ENCODE measurements at places on chromosomes 2 and 18.

DNA sequence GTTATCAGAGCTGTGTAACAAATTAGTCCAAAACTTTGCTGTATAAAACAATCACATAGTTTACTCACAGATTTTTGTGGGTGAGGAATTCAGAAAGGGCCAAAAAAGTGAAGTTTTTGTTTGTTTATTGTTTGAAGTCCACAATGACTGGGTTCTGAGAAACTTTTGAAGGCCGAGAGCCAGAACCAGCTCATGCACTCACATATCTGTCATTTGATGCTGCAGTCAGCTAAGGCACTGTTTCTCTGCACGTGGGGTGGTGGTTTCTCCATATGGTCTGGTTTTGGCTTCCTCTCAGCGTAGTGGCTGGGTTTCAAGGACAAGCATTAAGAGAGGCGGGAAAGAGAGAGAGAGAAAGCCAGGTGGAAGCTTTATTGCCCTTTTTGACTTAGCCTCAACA is 131.8 kb downstream of the TWIST2 start:
- no peak for DNase-seq

DNA sequence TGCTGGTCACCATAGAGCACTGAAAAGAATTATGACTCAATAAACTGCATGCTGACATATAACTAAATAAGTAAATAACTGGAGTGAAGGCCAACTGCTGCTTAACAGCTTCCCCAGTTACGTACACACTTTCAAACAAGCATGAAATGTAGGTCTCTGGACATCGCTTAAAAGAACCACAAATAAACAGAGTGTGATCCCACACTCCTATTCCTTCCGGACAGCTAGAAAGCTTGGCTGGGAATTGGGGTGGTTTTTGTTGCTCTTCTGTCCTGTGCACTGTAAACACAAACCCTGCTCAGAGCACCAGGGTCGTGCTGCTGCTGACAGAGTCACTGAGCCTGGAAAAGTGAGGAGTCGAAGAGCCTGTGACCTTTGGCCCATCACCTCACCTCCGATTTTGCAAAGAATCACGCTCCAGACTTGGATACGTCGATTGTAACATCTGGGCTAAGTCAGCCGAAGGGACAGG is 162.7 kb upstream of the NT5C1B start:
- DNase-seq: no peak

DNA sequence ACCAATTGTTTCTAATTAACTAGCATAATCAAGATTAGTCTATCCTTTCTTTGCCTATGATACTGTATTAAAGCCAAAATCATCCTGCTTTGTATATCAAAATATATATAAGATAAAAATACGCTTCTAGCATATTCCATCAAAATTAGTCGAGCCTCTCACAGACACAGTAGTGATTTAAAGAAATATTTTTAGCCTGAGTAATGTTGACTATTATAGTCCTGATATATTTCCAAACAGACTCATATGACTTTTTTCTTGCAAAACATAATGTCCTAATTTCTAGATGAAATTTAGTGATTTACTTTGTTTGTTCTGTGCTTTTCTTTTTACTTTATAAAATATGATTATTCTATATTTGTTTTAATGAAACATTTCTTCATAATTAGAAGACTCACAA is 30.9 kb downstream of the FAP start:
- DNase-seq: no peak

DNA sequence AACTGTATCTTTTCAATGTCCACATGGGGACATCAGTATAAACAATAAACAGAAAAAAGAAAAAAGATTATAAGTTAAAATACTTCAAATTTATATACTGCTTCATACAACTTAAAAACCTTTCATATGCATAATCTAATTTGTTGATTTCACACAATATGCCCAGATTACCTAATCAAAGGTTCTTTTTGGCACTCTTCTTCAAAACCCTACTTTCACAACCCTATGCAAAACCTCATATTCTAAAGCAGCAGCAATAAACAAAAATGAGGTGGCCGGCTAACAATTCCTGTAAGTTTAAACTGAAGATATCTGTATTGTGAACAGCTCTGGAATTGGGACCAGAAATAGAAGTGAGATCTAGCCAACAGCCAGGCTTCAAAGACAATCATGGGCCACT is 28.6 kb downstream of the STK17B start:
- no peak for DNase-seq

GRCh38 chr2:55111570-55112228 is 61.4 kb upstream of the RTN4 start:
- DNase-seq: no peak

DNA sequence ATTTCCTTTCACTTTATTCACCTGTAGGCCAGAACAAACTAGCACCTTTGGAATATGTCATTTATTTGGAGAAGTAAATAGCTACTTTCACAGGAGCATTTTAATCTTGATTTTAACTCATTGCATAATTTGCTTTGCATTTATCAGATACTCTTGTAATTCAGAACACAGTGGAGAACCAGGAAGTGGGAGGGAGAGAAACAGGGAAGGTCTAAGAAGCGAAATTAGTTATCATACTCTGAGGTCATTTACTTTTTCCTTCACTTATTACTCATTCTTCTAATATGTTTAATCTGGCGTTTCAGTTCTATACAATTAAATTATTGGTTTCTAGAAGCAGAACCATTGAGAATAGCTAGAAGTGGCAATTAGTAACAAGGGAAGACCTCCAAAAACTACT is 20.7 kb downstream of the RBM44 start:
- no peak for DNase-seq

DNA sequence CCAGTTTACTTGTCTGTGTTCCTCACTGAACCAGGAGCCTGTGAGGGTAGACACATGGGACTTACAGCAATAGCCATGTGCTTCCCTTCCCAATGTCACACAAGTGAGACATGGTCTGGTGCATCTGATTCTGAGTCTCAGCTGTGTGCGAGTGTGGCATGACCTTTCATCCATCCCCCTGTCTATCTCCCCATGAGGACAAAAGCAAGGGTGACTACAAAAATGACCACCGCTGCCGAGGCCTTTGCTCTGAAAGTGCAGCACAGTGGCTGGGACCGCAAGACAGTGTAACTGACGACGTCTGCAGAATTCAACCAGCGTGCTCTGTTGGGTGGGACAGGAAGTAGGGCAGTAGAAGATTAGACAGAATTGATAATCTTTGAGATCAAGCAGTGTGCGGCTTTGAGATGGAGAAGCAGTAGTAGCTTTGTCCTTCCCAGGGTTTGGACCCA is 50.5 kb downstream of the RAB31 start:
- DNase-seq: no peak

- DNase-seq: no peak
Measured at GRCh38 chr2:191739194-191739593, 61.3 kb downstream of the NABP1 start.

Measured in C1 segment of cervical spinal cord (tissue), 14 donors.